ENCODE measurements at places on chromosomes 1 and 21.

GRCh38 chr1:56334047-56334446 lies 245.3 kb downstream of the PLPP3 start:
- no peak for DNase-seq

GRCh38 chr1:214259353-214259977 lies 21.5 kb upstream of the SMYD2 start:
- no peak for DNase-seq

GRCh38 chr1:150498342-150498741 lies 9.6 kb upstream of the ECM1 start:
- no peak for DNase-seq

DNA sequence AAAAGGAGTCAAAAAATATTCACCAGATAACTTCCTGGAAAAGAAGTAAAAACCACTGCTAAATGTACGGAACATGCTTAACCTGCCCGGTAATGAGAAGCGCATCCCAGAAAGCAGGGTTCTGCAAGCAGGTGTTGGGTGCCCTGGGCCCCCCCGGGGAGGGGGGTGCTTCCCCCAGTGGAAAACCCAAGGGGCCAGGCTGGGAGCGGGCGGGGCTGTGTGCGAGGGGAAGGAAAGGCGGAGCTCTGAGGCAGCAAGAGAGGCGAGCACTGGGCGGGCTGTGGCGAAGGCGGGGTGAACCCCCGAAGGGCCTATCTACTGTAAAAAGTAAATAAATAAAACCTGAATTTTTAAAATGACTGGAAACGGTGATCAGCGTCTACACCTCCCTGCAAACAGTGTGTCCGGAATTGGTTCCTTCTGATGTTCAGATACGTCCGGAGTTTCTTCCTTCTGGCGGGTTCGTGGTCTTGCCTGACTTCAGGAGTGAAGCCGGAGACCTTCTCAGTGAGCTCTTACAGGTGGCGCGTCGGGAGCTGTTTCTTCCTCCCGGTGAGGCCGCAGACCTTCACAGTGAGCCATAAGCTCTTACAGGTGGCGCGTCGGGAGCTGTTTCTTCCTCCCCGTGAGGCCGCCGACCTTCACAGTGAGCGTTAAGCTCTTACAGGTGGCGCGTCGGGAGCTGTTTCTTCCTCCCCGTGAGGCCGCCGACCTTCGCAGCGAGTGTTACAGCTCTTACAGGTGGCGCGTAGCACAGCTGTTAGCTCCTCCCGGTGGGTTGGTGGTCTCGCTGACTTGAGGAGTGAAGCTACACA lies 13.4 kb downstream of the FTCD start:
- no peak for DNase-seq

GRCh38 chr1:230594214-230594773 lies 48.0 kb upstream of the COG2 start:
- no peak for DNase-seq

- DNase-seq = no peak
Observed at GRCh38 chr1:235865565-235866204, 1.0 kb downstream of the LYST start.

- DNase-seq = no peak
Observed at GRCh38 chr1:199081739-199082138, 442.9 kb downstream of the PTPRC start.

DNA sequence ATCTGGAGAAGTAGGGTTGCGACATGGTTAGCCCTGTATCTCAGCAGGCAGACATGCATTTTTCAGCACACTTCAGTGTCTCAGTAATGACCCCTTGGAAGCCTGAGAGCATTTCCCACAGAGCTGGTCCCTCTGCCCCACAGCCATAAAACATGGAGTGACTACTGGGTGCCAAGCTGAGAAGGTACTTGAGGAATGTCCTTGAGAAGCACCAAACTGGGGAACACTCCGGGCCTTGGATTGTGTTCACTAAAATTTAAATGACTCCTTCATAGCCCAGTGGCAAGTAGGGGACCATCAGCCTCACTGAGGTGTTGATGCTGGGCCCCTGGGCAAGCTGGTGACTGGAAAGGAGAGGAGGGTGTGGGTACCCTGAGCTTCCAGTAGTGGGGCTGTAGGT lies 54.7 kb downstream of the KCNJ6 start:
- no peak for DNase-seq

DNA sequence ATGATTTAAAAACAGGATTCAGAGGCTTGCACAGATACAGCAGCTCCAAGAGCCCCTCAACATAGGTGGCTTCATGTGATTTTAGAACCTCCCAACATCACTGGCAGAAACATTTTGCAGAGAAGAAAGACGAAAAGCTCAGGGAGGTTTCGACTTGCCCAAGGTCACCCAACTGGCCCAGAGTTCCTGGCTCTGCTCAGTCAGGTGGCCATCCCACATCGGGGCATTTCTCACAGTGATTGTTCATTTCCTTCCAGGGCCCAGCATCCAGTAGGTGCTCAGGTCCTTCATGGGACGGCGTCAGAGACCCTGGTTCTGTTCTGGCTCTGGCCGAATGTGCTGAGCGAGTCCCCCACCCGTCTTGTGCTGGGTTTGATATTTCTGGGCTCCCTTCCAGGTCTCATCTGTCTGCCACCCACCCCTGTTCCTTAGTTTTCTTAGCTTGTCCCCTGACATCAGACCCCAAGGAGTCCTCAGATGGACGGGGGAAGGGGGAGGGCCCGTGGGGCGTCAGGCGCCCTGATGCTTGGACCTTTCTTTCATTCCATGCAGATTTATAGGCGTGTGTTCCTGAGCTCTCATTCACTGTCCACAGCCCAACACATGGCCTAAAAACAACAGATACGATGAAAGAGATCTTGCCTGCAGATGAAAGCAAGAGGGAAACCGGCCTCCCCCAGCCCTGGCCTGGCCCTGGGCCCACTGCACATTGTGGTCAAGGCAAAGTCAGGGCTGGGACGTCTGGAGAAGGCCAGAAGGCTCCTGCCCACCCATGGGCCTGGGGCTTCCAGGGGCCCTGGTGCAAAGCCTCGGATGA lies 123.1 kb upstream of the ZBTB40 start:
- DNase-seq = no peak

GRCh38 chr1:5423109-5423508 lies 569.1 kb downstream of the NPHP4 start:
- no peak for DNase-seq

GRCh38 chr21:14988760-14989159 lies 76.0 kb downstream of the NRIP1 start:
- DNase-seq = no peak

DNA sequence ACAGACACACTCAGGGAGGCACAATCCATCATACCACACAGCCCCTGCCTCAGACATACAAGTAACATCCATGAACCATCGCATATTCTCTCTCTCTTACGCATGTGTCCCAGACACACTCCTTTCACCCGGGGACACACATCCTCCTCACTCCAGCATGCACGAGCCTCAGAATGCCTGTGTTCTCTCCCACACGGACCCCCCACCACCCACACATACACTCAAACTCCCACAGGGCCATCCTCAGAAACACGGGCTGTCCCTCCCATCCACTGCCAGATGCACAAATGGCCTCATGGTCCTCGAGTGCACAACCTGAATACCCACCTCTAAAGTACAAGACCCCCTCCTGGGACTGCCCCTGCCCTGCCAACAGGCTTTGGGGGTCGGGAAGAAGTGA lies 2.2 kb upstream of the C1QC start:
- no peak for DNase-seq

GRCh38 chr1:231364192-231364591 lies 26.1 kb downstream of the SPRTN start:
- no peak for DNase-seq

DNA sequence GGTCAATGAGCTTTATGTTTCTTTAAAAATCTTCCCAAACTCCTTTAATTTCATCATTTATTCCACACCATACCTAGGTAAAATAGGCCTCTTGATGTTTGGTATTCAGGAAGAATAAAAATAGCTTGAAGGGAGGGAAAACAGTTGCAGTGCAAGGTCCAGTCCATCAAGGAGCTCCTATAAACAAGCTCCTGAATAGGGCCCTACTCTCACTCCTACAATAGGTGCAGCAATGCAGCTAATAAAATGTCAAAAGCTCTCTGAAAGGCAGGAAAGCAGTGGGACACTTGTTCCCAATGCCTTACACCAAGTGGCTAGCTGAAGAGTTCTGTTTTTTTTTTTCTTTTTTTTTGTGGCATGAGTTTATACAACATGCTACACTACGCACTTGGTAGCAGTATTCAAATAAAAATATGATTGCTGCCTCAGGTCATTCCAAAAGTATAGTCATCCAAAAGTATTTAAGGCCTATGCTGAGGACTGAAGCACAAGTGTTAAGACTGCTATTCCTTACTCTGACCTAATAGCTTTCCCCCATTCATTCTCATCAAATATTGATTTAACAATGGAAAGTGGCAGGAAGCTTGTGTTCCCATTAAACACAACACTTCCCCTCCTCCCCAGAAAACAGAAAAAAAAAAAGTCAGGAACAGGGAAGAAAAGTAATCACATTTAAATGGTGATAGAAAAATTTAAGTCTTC lies 9.8 kb downstream of the TEX38 start:
- no peak for DNase-seq

- no peak for DNase-seq
Observed at GRCh38 chr1:171881442-171881841, 40.1 kb downstream of the DNM3 start.

- DNase-seq = no peak
Observed at GRCh38 chr1:238660849-238661248, 725.5 kb upstream of the CHRM3 start.

DNA sequence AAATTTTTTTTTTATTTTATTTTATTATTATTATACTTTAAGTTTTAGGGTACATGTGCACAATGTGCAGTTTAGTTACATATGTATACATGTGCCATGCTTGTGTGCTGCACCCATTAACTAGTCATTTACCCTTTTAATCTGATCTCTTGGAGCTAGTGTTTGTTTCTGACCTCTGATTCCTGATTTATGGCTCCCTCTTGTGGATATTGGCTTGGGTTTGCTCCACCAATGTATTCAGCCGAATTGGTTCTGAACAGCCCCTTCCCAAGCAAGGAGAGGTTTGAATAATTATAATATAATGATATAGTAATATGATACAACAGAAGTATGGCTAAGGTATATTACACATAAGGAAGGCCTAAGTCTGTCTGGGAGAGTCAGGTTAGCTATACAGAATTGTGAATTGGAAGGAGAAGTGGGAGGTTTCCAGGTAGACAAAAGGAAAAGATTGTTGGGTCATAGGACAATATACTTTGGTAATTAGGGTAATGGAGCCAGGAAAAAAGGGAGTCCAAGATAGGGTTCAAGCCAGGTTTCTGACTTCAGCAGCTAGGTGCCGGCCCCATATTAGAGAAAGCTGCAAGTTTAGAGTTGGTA lies 53.1 kb upstream of the HMCN1 start:
- DNase-seq = no peak

DNA sequence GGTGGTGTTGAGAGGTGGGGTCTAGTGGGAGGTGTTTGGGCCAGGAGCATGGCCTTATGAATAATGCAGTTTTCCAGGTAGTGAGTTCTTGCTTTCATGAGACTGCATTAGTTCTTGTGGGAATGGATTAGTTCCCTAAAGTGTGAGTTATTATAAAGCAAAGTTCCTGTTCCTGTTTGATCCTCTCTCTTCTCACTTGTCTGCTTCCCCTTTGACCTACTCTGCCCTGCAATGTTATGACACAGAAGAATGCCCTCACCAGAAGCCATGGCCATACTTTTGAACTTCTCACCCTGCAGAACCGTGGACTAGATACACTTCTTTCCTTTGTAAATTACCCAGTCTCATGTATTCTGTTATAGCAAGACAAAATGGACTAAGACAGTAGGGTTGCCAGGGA lies 53.6 kb downstream of the MAP3K7CL start:
- no peak for DNase-seq

DNA sequence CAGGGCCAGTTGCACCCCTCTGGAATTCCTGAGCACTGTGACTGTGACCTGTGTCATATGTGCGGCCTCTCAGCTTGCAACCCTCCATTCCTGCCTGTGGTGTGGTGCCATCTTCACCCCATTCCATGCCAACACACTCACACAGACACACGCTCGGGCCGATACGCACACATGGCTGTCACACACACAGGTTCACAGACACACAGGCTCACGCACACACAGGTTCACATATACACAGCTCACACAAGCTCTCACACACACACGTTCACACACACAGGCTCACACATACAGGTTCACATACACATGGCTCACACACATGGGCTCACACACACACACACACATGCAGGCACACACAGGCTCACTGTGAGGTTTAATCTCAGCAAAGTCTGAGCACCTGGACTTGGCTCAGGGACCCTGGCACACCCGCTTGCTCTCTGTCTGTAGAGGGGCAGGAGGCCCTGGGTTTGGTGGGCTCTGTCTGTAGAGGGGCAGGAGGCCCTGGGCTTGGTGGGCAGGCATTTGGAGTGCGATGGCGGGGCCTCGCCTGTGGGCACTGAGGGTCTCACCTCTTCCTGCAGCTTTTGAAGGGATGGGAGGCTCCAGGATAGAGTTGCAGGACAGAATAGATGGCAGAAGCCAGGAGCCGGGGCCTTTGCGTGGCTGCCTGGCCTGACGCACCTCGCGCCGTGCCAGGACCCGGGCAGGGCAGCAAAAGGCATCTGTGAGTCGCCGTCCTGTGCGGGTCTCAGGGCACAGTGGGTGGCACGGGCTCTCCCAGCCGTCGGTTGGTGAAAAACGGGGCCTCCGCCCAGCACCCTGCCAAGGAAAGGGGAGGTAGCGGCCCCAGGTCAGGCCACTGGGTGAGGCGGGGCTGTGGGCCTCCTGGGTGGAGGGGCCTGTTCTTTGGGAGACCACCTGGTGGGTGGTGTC lies 17.1 kb downstream of the COL18A1 start:
- DNase-seq = no peak

GRCh38 chr1:116207126-116207735 lies 96.0 kb downstream of the MAB21L3 start:
- no peak for DNase-seq

- DNase-seq = no peak
Observed at GRCh38 chr1:113133759-113134158, 60.8 kb downstream of the LRIG2 start.

GRCh38 chr1:66984491-66984890 lies 59.7 kb downstream of the MIER1 start:
- no peak for DNase-seq

DNA sequence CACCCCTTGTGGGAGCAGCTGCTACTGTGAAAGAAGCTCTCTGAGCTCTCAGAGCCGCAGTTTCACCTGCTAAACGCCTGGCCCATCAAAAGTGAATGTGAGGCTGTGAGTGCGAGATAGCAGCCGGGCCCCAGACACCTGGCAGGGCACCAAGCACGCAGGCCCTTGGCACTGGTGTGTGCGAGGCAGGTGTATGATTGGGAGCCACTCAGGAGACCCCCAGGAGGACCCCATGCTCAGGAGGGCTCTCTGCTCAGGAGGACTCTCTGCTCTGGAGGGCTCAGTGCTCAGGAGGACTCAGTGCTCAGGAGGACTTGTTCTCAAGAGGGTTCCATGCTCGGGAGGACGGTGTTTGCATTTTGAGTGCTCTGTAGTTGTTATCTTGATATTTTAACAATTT lies 14.3 kb upstream of the ADARB1 start:
- DNase-seq = no peak

- DNase-seq = peak; percentile 26
Observed at GRCh38 chr1:167057241-167057688, 32.9 kb downstream of the GPA33 start.

DNA sequence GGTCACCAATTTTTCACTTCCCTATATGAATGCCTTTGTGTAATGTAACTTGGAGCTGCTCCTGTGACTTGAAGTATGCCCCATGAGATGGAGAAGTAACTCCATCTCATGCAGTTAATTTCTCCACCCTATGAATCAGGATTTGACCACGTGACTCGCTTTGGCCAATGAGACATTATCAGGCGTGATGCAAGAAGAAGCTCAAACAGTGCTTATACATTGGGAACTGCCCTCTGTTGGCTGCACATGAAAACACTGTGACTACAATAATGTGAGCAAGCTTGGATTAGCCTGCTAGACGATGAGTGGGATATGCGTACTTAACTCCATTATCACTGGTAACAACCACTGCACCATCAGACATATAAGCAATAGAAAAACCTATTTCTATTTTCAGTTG lies 684.4 kb downstream of the PLA2G4A start:
- DNase-seq = no peak

All from germinal center (tissue), 1 donor.